Mesendoderm (in vitro differentiated cells): ENCODE measurements at places on chromosomes 3 and 15.
A peak's percentile ranks its signal among the peaks of the same experiment; 100 is the strongest.

- no peak for DNase-seq
Observed at GRCh38 chr15:63530752-63531299, 26.4 kb downstream of the USP3 start.

DNA sequence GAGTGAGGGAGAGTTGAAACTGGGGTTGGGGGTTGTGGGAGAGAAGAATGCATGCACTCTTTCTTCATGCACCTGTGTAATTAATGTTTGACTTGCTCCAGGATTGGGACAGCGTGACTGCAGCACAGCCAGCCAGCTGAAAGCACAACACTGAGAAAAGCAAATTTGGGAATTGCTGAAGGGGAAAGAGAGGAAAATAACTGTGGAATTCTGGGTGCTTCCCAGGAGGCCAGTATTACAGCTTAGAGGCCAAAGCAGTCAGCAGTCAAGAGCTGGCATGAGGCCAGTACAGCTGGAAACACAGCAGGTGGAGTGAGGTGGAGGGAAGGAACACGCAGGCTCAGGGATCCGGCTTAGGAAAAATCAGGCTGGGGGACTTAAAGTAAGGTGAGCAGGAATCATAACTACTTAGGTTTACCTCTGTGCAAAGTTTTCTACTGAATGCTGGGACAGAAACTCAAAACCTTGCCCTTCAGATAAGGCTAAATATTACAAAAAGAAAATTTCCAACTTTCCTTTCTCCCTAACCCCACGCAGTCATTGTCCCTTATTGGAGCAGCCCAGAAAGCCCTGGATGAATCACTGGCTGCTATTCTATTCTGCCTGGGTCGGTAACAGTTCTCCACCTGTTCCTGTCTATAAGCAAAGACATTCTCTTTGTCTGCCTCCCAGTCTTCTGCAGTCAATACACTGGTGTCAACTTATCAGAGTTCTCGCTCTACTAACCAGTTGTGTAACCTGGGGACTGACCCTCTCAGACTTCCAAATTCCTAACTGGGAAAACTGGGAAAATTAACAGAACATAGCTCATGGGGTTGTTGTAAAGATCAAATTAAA, 167.2 kb downstream of the MAGI1 start:
- DNase-seq: no peak

DNA sequence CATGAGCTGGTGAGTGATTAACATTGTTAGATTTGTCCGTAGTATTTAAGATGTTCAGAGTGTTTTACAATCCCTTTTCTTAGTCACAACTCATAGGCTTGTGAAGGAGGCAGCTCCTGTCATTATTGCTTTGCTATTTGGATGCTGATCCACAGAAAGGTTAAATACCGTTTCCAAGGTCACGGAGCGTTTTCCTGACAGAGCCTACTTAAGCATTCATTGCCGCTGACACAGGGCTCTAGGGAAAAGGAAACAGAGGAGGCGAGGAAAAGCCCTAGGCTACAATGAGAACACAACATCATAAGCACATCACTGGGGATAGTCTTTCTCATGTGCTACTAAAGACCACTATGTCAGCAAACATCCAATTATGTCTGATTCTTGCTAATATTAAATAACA, 38.5 kb upstream of the CPB1 start:
- peak; percentile 28 for DNase-seq

DNA sequence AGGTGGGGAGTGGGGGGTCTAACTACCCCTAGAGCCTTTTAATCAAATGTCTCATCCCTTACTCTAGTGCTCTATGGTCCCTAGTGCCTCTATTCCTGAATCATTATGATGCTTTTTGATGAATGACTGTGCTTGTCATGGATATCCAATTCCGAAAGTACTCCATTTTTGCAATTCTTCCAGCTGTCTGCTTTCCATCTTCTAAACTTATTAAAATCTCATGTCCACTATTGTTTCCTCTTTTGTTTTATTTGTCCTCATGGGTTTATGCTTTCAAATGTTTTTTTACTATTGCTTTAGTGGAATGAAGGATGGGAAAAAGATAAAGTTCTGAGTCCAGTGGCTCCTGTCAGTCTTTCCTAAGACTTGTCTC, 77.2 kb upstream of the KCNMB2 start:
- no peak for DNase-seq

DNA sequence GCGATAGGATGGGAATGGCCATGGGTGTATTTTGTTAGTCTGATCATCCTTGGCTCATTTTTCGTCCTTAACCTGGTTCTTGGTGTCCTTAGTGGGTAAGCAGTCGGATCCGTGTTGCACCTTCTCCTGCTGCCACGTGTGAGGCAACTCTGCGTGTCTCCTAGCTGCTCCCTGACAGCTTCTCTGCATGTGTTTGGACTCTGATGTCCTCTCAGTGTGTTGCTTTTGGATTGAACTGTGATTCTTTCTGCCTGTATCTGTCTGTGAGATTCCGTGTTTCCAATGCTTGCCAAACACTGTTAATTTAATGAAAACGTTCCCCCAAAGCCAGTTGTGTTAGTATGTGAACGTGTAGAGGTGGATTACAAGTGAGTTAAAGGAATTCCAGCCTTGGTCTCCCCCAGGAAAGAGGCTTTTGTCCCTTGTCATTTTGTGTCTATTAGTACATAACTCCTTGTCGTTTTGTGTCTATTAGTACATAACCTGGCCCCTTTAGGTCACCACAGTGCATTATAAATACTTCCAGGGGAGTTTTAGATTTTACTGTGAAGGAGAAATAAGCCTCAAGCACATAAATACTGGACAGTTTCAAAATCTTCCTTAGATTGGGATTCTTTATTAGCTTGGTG, 172.4 kb downstream of the CHDH start:
- no peak for DNase-seq

DNA sequence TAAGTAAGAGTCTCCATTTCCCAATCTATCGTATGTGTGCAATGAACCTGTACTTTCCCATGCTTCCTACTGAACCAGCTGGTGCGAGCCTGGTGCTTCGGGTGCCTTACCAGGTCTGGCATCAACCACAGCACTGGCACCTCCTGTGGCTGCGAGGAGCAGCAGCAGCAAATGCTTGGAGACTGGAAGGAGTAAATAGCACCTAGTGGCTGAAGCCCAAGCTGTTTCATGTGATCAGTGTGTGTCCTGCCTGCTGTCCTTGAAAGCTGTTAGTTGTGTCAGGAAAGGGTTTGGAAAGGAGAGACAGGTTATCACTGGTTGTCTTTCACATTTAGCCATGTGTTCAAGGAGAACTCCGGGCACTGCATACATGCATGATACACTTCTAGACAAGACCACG, 31.8 kb downstream of the PCOLCE2 start:
- DNase-seq: peak; percentile 87

DNA sequence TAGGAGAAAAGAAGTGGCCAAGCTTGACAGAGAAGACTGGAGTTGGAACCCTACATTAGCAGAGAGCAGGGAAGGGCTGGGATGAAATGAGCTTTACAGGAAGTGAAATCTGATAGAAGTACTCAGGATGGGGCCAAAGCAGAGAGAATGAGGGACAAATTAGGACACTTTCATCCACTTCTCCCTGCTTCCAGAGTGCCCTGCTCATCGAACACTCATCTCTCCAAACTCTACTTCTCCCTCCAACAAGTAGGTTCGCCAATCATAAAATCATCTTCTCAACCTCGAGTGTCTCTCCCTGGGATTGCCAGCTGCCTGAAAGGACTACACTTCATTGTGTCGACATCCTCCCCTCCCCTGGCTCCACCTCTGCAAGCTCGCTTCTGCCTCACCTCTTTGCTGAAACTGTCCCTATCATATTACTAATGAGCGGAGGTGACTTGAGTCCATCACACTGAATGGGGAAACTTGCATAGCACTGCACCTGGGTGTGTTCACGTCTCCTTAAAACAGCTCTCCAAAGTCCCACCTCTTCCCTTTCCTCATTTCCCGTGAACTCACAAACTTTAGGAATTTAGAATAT, 365.8 kb downstream of the FOXP1 start:
- peak; percentile 44 for DNase-seq

DNA sequence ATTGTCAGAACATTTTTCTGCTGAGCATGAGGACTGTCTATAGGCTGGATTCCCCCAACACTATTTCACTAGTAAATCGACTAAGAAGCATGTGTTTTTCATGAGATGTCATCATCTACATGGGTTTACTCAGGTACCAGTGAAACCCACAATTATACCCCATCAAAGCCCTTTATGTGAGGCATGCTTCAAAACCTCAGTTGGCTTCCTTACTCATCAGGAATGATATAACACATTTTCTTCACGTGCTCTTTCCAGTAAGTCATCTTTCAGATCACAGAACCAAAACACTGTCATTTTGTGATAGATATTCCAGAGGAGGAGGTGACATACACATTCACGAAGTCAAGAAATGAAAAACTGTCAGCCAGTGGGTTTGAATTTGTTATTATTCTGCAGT, 116.5 kb downstream of the ANO10 start:
- DNase-seq: no peak

DNA sequence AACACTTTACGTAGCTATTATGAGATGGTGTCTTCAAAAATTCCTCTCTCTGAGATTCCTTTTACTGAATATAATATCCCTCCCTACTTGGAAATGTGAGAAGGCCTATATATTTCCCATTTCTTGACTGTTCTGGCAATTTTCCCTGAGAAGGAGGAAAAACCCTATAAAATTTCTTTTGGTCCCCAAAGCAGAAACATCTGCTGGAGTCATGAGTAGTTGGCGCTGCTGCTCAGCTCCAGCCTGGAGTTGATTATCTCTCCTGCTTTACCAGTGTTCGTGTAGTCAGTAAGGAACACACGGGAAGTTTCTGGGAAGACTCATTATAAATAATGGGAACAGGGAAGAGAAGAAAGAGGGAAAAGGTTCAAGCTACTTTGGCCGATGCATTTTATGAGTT, 680.1 kb downstream of the EPHA3 start:
- no peak for DNase-seq
